ENCODE measurements at places on chromosomes 2 and 18.

DNA sequence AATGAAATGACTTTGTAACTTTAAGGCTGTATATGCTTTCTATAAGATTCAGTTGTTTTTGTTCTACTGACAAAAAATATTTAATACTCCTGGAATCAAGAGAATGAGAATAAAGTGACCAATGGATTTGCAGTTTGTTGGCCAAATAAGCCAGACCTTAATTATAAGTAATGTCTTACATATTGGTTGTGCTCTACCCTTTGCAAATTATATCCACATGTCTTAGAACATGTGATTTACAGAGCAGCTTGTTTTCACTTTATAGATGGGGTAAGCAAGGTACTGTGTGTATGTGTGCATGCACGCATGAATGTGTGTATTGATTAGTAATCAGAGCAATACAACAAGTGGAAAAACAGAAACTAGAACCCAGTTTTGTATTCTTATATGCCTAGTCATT lies 59.1 kb downstream of the RMDN2 start:
- H3K36me3 ChIP-seq, result no peaks in the 10 kb centered on the region
- no peak for DNase-seq
- no peaks in the 10 kb centered on the region for H3K4me1 ChIP-seq
- no peaks in the 10 kb centered on the region for H3K27me3 ChIP-seq
- H3K27ac ChIP-seq, result no peak overlapping the region

DNA sequence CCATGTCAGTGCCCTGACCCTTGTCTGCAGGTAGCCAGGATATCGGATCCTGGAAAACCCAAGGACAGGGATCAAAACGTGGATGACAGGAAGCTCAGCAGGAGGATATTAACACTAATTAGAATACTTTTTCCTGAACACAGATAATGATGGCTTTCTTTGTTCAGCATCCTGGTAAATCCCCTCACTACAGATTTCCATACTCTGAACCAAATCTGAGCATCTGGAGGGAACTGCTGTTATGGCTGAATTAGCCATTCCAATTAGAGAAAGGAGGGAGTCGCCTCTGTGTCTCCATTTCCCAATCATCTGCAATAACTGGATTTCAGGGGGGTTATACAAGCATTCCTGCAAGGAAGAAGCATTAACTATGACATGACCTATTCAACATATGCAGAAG lies 24.4 kb downstream of the CXCR4 start:
- no peak overlapping the region for H3K4me3 ChIP-seq
- no peaks in the 10 kb centered on the region for H3K4me1 ChIP-seq
- no peak for DNase-seq
- H3K27ac ChIP-seq, result no peak overlapping the region

DNA sequence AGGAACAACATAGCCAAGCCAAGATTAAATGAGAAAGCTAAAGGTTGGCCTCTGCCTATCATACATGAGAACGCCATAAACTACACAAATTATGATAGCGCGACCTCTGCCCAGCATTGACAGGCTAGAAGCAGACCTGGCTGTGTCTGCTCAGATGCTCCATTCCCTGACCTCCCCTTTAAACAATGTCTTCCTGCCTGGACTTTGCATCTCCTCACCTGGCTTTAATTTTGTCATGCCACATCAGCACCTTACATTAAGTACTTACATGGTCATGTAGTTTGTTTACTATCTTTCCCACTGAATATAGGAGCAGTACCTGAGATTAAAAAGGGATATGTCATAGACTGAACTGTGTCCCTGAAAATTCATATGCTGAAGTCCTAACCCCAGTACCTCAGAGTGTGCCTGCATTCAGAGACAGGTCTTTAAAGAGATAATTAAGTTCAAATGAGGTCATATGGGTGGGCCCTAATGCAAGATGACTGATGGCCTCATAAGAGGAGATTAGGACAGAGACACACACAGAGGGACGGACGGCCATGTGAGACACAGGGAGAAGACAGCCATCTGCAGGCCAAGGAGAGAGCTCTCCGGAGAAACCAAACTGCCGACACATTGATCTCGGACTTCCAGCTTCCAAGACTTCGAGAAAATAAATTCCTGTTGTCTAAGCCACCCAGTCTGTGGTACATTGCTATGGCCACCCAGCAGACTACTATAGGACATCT lies 103.7 kb downstream of the BIN1 start:
- H3K4me1 ChIP-seq, result no peaks in the 10 kb centered on the region
- no peaks in the 10 kb centered on the region for H3K27me3 ChIP-seq
- peaks cover 3% of the 10 kb centered on the region for H3K36me3 ChIP-seq
- no peak overlapping the region for H3K27ac ChIP-seq
- no peak overlapping the region for H3K4me3 ChIP-seq

- H3K36me3 ChIP-seq, result no peaks in the 10 kb centered on the region
- H3K4me3 ChIP-seq, result no peak overlapping the region
- DNase-seq, result no peak
- H3K27ac ChIP-seq, result no peak overlapping the region
- H3K4me1 ChIP-seq, result no peaks in the 10 kb centered on the region
These were observed 44.7 kb downstream of the ANKRD44 start for GRCh38 chr2:197265924-197266323.

- H3K27me3 ChIP-seq, result no peaks in the 10 kb centered on the region
- DNase-seq, result no peak
- no peaks in the 10 kb centered on the region for H3K36me3 ChIP-seq
These were observed 1019.5 kb upstream of the LRRTM1 start for GRCh38 chr2:81324046-81324445.

DNA sequence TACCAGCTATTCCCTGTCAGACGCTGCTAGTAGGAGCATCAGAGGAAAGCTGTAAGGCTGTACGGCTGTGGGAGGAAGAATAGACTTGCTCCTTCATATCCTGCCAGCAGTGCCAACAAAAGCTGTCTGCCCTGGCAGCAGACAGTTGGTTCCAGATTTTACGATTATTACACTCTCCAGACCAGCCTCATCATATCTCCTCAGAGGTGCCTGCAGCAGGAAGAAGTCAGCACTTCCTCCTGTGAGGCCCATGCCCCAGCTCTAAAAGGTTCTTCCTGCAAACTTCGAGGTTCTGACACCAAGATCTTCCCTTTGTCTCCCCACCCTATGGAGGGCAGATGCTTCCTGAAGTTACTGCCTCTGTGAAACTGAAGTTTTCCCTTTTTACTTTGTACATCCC lies 537.7 kb upstream of the PKDCC start:
- H3K36me3 ChIP-seq, result no peaks in the 10 kb centered on the region
- no peak for DNase-seq
- H3K4me1 ChIP-seq, result no peaks in the 10 kb centered on the region
- no peaks in the 10 kb centered on the region for H3K27me3 ChIP-seq
- H3K4me3 ChIP-seq, result no peak overlapping the region
- no peak overlapping the region for H3K27ac ChIP-seq

DNA sequence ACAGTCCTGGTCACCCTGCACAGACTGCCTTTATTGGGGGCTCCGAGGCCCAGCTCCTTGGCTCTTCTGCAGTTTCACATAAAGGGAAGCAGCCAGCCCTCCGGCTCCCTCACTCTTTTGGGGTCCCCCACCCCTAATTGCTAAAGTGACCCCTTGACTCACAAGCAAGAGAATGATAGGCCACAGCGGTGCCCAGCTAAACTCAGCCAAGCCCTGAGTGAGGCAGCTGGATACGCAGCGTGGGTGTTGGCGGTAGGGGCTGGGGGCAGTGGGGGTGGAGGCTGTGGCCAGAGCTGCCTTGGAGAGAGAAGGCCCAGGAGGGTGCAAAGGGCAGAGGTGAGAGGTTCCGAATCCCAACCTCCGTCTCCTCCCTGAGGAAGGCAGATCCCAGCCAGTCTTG lies 25.5 kb upstream of the ALPP start:
- H3K4me3 ChIP-seq, result no peak overlapping the region
- H3K27ac ChIP-seq, result no peak overlapping the region
- peaks cover 8% of the 10 kb centered on the region for H3K4me1 ChIP-seq
- no peak for DNase-seq
- no peaks in the 10 kb centered on the region for H3K36me3 ChIP-seq
- H3K27me3 ChIP-seq, result peaks cover 64% of the 10 kb centered on the region

DNA sequence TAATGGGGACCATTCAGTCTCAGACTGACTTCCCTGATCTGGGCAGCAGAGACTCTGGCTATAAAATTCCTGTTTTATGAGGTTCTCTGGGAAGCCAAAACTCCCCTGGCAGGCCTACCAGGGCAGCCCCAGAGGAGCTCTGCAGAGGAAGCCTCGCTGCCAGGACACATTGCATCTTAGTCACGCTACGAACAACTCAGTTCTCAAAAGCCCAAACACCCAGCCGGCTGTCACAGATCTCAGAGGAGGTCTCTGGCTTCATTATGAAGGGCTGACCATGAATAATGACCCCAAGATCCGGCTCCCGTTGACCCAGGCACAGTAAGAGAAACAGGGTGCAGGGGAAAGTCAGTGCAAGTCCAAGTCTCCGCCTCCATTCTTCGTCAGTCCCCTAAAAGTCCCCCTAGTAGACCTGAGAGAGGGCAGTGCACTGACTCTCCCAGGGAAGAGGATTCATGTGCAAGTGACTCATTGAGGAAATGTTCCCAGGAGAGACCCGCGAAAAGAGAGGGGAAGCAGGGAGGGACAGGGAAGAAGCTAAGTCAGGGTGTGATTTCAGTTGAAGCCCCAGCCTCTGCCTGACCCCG lies 212.3 kb downstream of the CYP26B1 start:
- H3K36me3 ChIP-seq, result no peaks in the 10 kb centered on the region
- H3K27ac ChIP-seq, result no peak overlapping the region
- no peaks in the 10 kb centered on the region for H3K4me1 ChIP-seq
- no peak for DNase-seq
- no peak overlapping the region for H3K4me3 ChIP-seq
- no peaks in the 10 kb centered on the region for H3K27me3 ChIP-seq

- H3K4me3 ChIP-seq, result no peak overlapping the region
- no peak overlapping the region for H3K27ac ChIP-seq
- H3K4me1 ChIP-seq, result no peaks in the 10 kb centered on the region
- H3K27me3 ChIP-seq, result no peaks in the 10 kb centered on the region
- DNase-seq, result no peak
These were observed 4.7 kb upstream of the THNSL2 start for GRCh38 chr2:88165332-88166003.

- no peaks in the 10 kb centered on the region for H3K36me3 ChIP-seq
- no peak for DNase-seq
- no peak overlapping the region for H3K27ac ChIP-seq
- H3K27me3 ChIP-seq, result no peaks in the 10 kb centered on the region
These were observed 49.3 kb downstream of the ALPK2 start for GRCh38 chr18:58579561-58580047.

DNA sequence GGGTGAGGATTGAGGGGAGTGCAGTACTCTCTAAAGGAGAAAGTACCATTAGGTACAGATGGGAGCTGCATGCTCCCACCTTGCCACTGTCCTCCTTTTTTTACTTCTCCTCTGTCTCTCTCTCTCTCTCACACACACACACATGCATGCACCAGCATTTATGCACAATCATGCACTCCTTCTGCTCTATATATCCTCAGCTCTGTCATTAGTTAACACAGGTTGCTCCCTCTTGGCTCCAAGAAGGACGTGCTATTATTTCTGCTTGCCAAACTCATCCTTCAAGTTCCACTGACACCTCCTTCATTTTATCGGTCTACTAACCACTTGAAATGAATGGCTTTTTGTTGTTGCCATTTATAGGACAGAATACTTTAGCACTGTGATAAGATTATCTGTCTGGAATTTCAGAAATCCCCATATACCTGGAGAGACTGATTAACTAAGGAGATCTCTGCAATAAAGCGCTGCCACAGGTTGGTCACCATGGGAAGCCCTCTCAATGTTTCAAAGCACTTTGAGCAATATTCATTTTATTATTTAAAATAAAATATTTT lies 178.5 kb upstream of the TRIB2 start:
- no peak overlapping the region for H3K27ac ChIP-seq
- no peaks in the 10 kb centered on the region for H3K4me1 ChIP-seq
- no peak for DNase-seq
- no peaks in the 10 kb centered on the region for H3K27me3 ChIP-seq
- H3K36me3 ChIP-seq, result no peaks in the 10 kb centered on the region
- H3K4me3 ChIP-seq, result no peak overlapping the region

- no peak for DNase-seq
- H3K27me3 ChIP-seq, result no peaks in the 10 kb centered on the region
- no peak overlapping the region for H3K27ac ChIP-seq
- H3K36me3 ChIP-seq, result no peaks in the 10 kb centered on the region
- no peak overlapping the region for H3K4me3 ChIP-seq
- H3K4me1 ChIP-seq, result no peaks in the 10 kb centered on the region
These were observed 137.9 kb upstream of the VRK2 start for GRCh38 chr2:57908736-57909161.

GRCh38 chr18:23599809-23600208 lies 13.5 kb upstream of the NPC1 start:
- H3K27ac ChIP-seq, result no peak overlapping the region
- no peak overlapping the region for H3K4me3 ChIP-seq
- no peak for DNase-seq
- no peaks in the 10 kb centered on the region for H3K36me3 ChIP-seq
- H3K4me1 ChIP-seq, result no peaks in the 10 kb centered on the region

DNA sequence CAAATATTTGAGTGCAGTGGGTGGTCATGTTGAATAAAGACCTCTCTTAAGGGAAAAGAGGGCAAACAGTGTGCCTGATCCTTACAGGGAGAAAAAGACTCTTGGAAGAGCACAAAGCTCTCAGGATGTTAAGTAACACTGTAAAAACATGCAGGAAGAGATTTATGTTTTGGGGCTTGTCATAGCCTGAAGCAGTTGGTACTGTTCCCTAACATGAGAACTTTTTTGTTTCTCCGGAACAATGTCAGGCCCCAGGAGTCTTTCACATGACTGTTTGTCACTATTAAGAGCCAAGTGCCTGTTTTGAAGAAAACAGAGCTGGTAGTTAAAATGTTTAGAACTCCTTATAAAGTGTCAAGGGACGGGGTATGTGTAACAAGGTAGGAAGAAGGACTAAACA lies 83.7 kb upstream of the B3GNT2 start:
- no peak overlapping the region for H3K4me3 ChIP-seq
- peak overlapping the region; percentile 74 for H3K27ac ChIP-seq
- no peaks in the 10 kb centered on the region for H3K36me3 ChIP-seq
- peak; percentile 18 for DNase-seq
- no peaks in the 10 kb centered on the region for H3K4me1 ChIP-seq

DNA sequence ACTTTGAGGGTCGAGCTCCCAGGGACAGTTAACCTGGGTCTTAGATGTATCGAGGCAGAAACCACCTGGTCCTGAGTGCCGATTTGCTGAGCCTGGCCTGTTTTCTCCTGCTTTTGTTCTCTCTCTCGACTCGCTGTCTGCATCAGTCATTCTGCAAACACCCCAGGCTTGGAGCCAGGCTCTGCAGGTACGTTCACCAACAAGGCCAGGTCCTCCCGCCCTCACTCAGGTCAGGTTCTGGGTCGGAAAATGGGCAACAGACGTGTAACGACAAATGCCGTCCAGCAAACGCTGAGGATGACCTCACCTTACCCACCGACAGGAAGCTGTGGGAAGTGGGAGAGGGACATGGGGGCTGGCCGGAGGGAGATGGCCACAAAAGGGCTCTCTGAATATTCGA lies 57.7 kb upstream of the PXDN start:
- H3K4me1 ChIP-seq, result no peaks in the 10 kb centered on the region
- no peak overlapping the region for H3K4me3 ChIP-seq
- H3K27me3 ChIP-seq, result peaks cover 2% of the 10 kb centered on the region
- DNase-seq, result no peak
- H3K36me3 ChIP-seq, result no peaks in the 10 kb centered on the region

GRCh38 chr2:202488671-202489070 lies 112.5 kb downstream of the BMPR2 start:
- H3K27ac ChIP-seq, result no peak overlapping the region
- H3K36me3 ChIP-seq, result no peaks in the 10 kb centered on the region
- H3K27me3 ChIP-seq, result no peaks in the 10 kb centered on the region
- H3K4me3 ChIP-seq, result no peak overlapping the region
- no peak for DNase-seq

Data from breast epithelium (tissue), 4 donors.